NCI-H2081 treated with DMSO at 0.1 percent for 48 hours (cell line): ENCODE measurements at places on chromosomes 6 and 20.
A peak's percentile ranks its signal among the peaks of the same experiment; 100 is the strongest.

- DNase-seq = no peak
These were observed 23.2 kb downstream of the INSM1 start for GRCh38 chr20:20391115-20391514.

DNA sequence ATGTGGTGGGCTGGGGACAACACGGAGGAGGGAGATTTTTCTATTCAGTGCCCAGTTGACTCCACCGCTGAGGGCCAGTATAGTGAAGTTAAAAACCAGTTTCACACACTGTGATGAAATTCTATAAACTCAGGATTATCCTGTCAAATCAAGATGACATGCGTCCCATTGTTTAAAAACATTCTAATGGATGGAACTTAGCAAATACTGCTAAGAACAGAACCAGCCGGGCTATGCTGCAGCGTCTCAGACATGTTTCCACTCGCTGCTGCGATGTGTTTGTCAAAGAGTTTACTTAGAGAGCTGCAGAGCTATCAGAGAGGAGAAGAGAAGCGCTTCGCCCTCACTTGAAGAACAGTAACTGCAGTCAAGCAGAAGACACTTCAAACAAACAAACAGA lies 212.6 kb upstream of the FOXQ1 start:
- no peak for DNase-seq

DNA sequence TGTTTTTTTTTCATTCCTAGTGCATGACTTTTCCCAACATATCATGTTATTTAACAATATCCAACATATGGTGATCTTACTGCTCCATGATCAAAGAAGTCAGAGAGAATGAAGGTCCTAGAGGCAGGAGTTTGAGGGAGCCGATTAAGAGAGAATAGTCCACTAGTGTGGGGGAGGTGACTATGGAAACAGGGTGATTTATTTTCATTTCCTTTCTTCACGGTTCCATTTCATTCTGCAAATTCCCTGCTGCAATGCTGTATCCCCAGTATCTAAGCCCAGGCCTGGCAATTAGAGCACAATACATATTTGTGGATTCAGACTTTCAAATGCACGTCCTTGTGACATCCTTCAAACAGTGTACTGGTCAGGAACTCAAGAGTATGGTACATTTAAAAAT lies 91.4 kb downstream of the CD83 start:
- DNase-seq = no peak

GRCh38 chr6:108227290-108227689 lies 33.5 kb downstream of the SNX3 start:
- DNase-seq = no peak

GRCh38 chr6:131377112-131377705 lies 195.8 kb upstream of the ARG1 start:
- DNase-seq = no peak

DNA sequence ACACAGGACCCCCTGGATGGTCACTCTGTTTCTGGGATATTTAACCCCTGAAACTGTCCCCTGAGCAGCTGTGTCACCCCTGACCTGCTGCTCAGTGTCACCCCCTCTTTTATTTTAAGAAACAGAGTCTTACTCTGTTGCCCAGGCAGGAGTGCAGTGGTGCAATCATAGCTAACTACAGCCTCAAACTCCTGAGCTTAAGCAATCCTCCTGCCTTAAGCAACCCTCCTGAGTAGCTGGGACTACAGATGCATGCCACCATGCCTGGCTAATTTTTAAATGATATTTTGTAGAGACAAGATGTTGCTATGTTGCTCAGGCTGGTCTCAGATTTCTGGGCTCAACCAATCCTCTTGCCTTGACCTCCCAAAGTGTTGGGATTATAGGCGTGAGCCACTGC lies 21.5 kb upstream of the GTSF1L start:
- DNase-seq = no peak

- DNase-seq = no peak
These were observed 83.2 kb upstream of the TAB2 start for GRCh38 chr6:149234051-149234962.

DNA sequence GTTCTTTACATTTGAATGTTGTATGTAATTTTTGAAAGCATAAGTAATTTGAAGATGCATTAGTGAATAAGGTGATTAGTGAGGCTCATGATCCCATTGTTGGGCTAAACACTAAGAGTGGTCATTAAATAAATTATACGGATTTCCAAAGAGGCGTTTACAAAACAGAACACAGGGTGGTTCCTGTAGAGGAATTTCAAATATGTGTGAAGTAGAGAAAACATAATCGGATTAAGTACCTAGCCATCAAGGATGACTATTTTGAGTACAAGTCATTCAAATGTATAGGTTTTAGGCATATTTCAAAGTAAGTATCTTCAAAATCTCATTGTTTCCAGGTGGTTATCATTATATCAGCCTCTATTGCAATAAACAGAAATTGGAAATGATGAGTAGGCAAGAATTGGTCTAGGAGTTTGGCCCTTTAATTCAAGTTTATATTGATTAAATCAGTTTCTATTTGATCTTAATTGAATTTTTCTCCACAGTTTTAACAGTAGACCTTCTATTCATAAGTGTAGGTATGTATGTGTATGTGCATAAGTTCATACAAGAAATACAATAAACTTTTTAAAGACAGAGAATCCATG lies 94.8 kb downstream of the MYLK4 start:
- DNase-seq = no peak

GRCh38 chr6:12007887-12008286 lies 4.2 kb upstream of the HIVEP1 start:
- DNase-seq = no peak

- DNase-seq = no peak
These were observed 103.6 kb downstream of the ZMYND8 start for GRCh38 chr20:47252879-47253307.

GRCh38 chr6:82955841-82956240 lies 109.8 kb downstream of the UBE3D start:
- no peak for DNase-seq

- DNase-seq = no peak
These were observed 11.5 kb downstream of the EIF2S2 start for GRCh38 chr20:34100576-34100975.

GRCh38 chr6:149545258-149545753 lies 537 bp downstream of the PPIL4 start:
- DNase-seq = no peak

DNA sequence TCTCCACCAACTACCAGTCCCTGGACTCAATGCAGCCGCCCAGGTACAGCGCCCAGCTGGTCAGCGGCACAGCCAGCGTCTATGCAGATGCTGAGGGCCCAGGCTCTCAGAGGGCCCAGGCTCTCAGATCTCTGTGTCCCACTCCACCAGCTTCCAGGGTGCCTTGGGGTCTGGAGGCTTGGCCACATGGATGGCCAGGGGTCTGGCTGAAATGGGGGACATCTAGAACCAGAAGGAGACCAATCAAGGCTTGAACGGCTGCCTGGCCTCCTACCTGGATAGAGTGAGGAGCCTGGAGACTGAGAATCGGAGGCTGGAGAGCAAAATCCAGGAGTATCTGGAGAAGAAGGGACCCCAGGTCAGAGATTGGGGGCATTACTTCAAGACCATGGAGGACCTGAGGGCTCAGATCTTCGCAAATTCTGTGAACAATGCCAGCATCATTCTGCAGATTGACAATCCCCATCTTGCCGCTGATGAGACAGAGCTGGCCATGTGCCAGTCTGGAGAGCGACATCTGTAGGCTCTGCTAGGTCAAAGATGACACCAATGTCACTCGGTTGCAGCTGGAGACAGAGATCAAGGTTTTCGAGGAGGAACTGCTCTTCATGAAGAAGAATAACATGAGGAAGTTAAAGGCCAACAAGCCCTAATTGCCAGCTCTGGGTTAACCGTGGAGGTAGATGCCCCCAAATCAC lies 44.1 kb upstream of the GRM4 start:
- DNase-seq = no peak

DNA sequence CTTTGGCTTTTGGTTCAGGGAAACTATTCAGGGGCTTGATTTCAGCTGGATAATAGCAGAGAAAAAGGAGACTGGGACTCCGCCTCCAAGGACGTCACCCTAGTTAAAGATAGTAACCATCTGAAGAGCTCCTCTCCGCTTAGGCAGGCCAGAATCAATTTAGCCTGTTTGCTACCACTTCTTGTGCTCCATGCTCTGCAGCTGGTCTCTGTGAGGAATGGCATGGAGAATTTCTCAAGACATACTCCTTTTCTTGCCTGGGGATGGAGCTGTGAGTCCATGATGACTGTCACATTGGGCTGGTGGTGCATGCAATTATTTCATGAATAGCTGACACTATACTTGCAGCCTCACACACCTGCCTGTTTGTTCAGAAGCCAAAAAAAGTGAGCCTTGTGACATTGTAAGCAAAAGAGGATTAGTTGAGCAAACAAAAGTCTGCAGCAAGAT lies 61.4 kb downstream of the TXLNB start:
- DNase-seq = peak; percentile 37

DNA sequence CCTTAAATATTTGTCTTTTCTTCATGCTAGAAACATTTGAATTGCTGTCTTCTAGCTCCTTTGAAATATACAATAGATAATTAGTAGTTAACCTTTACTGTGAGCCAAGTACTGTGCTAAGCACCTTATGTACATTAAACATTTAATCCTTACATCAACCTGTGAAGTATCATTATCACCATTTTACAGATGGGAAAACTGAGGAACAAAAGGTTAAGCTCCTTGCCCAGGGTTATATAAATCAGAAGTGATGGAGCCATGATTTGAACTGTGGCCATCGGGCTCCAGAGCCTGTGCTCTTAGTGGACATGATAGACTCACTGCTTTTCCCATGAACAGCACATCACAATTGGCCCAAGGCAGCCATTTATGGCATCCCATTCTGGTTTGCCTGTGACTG lies 140.9 kb downstream of the UNC5CL start:
- no peak for DNase-seq

GRCh38 chr6:33695451-33695887 lies 16.0 kb downstream of the UQCC2 start:
- no peak for DNase-seq

DNA sequence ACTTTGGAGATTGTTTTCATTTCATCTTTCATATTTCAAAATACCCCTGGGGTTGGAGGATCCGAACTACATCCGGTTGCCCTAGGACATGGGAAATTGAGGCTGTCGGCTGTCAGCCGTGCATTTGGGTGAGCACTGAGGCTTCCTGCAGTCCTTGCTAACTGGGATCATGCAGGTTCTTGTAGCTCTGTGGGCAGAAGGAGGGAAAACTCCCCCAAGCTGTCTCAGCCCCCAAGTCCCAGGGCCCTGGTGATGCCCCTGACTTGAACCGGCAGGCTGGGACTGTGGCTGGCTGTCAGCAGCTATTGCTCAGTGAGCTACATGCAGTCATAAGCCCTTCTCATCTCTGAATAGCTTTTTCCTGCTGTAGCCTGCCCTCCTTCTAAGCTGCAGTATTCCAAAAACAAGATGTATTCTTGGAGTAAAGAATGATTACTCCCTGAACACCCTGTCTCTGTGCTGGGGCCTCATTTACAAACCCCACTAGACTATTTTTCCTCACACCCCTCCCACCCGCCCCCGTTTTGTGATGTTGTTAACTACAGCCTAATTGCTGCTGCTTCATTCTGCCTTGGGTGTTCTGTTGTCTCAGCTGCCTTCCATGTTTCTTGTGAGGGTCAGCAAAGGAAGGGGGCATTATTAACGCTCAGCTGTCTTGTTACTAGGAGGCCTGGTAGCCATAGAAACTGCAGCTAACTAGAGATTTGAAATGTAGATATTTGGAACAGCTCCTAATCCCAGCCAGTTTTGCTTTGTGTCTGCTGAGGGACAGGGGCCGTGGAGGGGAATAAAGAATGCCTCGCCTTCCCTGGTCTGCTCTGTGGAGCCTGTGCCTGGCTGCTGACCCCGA lies 18.1 kb downstream of the MTRES1 start:
- peak; percentile 17 for DNase-seq

DNA sequence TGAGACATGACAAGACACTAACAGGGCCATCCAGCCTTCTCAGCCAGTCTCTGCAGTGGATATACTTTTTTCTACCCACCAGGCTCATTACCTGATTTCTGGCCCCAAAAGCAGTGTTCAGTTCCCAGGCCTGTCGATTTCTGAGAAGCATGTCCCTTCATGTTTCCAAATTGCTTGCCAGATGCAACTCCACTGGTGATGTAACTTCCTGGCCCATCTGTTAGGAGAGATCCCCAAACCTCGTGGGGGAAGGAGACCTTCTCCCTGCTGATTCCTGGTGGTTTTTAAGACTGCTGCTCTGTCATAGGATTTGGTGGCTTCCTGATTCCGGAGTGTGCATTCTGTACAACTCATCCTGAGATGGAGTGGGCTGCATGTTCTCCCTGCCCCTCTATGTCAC lies 31.6 kb upstream of the MRPS10 start:
- DNase-seq = no peak

- DNase-seq = no peak
These were observed 131.5 kb downstream of the INSM1 start for GRCh38 chr20:20499439-20499838.

GRCh38 chr6:108820006-108820405 lies 28.2 kb upstream of the ARMC2 start:
- no peak for DNase-seq

- DNase-seq = no peak
These were observed 36.1 kb downstream of the GMPR start for GRCh38 chr6:16274483-16274882.

DNA sequence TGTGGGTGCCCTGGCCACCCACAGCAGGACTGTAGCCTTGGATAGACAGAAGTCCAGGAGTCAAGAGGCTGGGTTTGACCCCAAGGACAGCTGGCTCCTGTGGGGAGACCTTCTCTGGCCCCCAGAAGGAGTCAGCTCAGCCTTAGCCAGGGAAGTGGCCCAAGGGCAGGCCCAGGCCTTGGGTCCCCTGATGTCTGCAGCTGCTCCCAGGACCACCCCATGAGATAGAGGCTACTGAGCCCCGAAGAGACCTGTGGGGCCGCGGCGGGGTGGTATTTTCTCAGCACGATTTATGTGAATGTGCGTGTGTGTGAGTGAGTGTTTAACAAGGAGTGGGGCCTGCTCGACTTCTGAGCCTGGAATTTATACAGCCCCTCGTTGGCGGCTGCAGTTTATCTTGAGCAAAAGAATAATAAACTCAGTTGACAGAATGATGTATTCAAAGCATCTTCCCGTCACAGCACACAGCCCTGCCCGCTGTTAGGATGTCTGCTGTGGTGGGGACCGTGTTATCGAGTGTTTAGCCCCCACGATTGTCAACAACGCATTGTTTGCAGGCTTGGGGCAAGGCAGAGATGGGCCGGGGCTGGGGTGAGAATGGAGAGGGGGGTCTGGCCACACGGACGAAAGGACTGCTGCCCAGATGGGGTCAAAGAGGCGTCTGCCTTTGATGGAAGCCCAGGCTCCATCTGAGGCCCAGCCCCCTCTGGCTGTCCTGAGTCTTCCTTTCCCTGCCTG lies 163.3 kb downstream of the VEGFA start:
- no peak for DNase-seq

DNA sequence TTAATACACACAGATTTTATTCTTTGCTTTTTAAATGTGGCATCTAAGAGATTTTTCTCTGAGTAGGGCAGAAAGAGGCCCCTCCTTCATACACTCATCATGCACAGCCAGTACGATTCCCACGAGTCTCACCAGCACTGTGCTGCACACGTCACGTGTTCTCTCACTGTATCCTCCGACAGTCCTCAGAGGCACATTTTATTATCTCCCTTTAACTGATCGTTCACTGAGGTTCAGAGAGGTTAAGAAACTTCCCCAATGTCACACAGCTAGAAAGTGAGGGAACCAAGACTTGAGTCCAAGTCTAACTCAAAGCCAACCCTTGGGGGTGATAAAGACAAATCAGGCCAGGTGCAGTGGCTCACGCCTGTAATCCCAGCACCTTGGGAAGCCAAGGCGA lies 142.5 kb downstream of the PREX1 start:
- DNase-seq = no peak

- DNase-seq = no peak
These were observed 657 bp downstream of the ZHX3 start for GRCh38 chr20:41316602-41317545.
